ENCODE measurements at places on chromosomes 2 and 18.

DNA sequence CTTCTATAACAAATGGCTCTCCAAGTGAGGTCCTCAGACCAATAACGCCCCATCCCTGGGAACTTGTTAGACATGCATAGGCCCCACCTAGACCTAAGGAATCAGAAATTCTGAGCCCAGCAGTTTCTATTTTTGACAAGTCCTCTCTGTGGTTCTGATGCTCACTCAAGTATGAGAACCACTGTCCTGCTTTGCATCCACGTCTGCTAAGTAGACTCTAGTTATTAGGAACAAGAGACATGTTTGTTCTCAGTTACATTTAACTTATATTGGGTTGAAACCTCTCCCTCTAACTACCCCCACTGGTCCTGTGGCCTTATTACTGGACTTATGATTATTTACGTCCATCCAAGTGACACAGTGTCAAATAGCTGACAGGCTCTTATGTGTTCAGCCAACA is 70.3 kb downstream of the TMEM17 start:
- DNase-seq: no peak

DNA sequence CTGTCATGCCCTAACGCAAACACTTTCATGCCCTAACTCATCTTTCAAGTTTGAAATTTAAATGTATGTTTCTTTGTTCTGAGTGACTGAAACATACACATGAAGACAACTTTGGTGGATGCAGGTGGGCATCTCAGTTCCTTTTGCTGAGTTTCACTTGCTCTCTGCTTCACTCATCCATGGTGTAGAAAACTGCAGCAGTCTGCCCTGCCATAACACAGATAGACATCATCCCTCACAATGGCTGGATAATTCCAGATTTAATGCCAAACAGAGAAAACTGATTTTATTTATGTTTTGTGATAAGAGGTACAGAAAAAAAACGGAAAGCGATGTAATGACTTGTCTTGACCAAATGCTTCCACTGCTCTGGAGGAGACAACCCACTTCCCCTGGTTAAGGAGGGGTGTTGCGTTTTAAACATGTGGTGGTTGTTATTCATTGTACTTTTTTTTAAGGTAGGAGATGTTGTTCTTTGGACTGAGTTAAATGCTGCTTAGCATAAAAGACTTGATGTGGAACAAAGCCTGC is 70.4 kb downstream of the RHBDD1 start:
- no peak for DNase-seq

- DNase-seq: no peak
These were observed 73.7 kb downstream of the SP3 start for GRCh38 chr2:173891315-173892037.

DNA sequence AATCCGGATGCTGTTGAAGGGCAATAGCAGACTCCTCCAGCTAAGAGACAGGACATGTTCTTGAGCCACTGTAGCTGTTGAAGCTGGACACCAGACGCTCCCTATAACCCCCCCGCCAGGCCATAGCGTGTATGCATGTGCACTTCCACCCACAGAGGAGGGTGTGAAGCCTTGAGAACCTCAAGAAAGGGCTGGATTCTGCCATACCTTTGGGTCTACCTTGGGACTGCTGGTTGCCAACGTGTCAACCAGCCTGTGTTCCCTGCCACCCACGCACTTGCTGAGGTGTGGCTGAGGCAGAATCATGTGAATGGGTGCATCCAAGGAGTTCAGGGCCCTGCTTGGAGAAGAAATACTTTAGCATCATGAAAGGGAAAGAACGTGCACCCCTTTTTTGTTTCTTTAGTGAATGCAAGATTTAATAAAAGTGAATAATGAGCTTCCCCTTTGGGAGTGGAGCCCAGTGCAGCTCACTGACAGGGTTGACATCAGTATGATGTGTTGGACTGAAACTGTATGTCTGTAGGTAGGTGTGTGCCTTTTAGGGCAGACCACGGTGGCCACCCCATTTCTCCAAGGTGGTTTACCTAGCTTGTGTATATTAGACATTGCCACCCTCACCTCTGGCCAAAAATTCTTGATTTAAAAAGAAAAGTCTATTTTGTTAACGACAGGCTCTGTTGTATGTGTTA is 198.3 kb downstream of the MGAT5 start:
- DNase-seq: no peak

DNA sequence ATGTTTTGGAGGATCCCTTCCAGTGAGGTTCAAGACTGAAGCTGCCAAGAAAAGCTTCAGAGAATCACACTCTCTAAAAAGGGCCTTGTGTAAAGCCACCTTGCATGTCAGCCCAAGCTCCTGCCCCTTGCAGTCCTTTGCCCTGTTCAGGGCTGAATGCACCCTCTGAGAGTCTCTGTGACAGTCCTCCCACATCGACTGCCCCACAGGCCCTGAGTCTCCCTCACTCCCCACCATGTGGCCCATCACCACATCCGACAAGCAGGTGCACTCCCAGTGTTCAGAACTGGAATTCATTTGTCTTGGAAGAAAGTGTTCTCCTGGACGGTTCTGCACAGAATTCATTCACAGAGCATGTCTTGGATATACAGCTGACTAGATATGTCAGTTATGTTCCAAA is 31.0 kb downstream of the BCL11A start:
- no peak for DNase-seq

DNA sequence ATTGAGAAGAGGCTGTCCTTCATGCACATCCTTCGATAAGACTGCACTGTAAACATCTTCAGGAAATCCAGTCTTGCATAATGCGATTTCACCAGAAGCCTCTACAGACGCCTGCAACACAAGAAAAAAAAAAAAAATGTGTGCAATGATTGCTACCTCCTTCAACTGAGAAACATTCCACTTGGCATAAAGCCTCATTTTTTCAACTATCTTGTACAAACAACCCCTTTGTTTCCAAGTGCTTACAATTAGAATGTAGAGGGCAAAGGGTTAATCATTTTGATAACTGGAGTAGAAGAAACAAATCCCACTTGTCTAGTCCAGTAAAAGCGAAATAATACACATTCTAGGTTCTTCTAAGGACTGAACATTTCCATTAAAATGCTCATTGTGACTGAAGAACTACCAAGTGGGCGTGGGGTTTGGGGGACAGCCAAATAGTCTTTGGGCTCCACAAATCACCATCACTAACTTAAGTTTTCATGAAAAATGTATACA is 29.2 kb downstream of the CDH2 start:
- DNase-seq: no peak

- DNase-seq: no peak
These were observed 21.2 kb downstream of the NPPC start for GRCh38 chr2:231905026-231905425.

DNA sequence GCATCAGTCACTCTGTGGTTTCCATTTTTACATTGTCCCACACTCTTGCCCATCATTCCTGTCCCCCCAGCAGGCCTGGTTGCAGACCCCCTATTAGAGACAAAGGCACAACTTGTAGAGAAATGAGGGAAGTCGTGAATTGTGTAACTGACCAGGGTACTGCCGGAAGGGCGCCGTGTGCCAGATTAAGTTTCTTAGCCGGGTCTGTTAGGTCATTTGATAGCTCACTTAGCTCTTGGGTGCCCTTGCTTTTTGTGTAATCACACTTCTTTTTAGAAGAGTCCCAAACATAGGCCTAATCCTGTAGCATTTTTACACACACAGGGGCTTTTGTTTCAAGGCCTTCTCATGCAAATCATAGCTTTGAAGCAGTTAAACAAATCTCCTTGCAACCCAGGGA is 87.2 kb downstream of the CTAGE1 start:
- DNase-seq: no peak

- DNase-seq: no peak
These were observed 1.5 kb downstream of the MBD5 start for GRCh38 chr2:148022351-148022750.

DNA sequence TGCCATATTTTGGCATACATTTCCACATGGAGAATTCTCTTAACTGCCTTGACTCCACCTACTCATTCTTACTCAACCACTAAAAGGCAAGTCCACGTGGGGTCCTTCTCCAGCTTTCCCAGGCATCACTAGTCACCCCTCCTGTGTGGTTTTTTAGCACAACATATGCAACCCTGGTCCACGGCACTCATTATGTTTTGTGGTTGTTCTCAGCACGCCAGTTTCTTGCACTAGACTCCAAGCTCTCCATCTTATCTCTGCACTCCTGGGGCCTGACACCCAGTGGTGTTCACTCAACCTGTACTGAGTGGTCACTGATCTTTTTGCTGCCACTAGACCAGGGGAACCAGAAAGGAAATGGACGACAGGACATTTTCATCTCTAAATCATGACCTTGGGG is 18.0 kb downstream of the MARCHF4 start:
- no peak for DNase-seq

DNA sequence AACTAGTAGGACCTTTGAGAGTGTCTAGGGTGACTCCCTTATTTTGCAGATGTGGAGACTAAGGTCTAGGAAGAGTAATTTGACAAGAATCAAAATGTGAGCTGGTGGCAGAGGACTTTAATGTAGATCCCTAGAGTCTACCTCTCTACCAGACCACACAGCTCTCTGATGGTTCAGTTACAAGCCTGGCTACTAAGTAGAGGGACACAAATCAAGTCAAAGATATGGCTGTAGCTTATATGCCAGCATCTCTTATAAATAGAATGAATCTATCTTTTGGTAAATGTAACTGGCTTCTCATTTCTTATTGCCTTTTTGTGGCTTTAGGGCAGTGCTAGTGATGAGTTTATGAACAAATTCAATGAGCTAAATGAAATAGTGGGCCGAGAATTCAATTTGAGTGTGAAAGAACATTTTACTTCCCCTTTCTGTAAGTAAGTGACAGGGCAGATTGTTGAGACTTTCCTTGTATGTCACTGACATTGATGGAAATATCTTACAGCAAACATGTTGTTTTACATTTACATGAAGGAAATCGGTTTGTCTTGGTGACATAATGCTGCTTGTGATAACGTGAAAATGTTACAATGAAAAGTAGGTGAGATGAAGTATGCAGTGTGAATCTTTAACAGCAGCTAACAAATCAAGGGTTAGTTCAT is 28.3 kb downstream of the CSRNP3 start:
- no peak for DNase-seq

- no peak for DNase-seq
These were observed at the start of gene LBX2 for GRCh38 chr2:74499267-74499939. LBX2 (minus strand) TSS chr2:74499603; CDS start chr2:74499537, 66 bp downstream.

DNA sequence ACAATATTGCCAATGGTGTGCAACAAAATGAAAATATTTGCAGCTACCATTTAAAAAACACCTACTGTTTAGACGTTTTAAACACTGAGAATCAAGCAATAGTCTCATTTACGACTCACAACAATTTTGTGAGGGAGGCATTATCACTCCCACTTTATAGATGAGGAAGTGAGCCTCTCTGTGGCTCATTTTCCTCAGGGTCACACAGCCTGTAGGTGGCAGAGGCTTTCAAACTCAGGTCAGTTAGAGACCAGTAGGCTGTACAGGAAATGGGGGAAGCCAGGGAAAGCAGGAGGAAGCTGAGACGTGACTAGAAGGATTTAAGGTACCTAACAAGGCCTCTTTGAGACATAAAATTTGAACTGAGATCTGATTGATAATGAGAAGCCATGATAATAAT is 95.0 kb upstream of the ZNF521 start:
- DNase-seq: no peak

DNA sequence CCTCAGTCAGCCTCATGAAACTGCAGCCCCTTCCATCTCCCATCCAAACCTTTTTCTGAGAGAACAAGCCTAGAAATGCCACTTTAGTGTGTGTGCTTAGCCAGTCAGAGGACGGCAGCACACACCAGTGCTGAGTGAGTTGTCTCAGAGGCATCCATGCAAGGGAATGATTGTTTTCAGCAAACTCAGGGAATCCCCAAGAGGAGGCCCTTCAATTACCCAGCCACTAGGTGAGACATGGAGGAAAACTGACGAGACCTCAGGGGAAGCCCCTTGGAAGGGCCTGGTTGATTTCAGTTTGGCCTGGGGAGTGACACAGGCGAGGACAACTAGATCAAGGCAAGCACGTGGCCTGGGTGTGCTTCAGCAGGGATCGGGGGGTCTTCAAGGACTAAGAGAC is 49.7 kb downstream of the APOB start:
- no peak for DNase-seq

DNA sequence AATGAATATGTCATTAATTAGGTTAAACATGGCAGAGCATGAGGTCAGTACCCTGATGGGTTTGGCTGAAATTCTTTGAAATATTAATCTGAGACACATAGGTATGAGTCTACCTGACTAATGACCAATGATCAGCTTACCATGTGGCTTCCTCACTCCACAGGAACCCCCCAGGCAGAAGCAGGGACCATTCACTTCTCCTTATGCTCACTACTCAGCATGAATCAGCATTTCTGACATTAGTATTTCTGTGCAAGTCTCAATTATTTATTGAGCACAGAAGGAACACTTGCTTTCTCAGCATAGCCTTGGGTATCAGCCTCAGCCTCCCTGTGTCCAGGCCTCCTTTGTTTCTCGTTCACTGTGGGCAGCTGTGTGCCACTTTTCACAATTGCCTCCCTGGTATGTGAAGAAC is 9.3 kb upstream of the KCNE4 start:
- DNase-seq: no peak

- no peak for DNase-seq
These were observed 430.2 kb upstream of the PIK3C3 start for GRCh38 chr18:41524674-41525470.

DNA sequence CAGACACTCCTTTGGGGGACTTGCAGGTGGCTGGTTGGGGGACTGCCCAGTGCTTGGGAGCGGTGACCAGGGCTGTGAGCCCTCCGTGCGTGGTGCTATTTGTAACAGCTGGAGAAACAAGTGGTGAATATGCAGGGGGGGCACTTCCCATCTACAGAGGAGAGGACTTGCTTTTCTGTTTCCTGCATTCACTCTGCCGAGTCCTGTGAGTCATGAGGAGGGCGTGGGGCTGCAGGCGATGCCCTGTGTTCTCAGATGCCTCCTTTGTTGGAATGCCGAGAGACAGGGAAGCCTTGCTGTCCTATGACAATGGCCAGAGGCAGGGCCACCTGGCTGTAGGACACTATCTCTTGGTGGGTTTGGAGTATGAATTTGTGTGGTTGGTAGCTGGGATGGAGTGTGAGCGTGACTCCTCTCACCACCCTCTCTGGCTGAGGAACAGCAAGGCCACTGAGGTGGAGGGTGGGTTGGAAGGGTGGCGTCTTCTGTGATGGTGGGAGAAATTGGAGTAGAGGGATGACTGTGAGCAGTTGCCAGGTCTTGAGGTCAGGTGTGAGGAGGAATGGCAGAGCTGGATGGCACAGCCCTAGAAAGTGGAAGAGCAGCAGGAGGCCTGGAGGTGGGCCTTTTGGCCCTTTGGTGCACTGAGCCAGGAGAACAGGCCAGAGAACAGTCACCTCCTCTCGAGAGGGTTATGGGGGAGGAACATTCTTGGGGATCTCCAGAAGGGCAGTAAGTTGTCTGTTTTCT is 24.3 kb downstream of the FHOD3 start:
- DNase-seq: no peak

DNA sequence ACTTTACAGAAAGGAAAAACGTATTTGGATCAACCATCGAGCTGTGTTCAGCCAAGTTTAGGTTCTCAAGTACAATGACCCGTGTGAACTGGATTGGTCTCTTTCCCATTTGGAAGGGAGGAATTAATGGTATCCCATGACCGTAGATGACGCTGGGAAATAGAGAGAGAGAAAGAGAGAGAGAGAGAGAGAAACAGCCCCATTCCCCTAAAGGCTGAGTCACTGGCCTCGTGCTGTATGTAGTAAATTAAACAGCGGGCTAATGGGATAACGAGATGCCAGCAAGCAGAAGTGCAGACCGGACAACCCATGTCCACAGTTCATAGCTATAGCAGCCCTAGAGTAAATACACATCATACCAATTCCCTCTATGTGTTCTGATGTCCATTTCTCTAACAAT is 99.6 kb downstream of the BCL11A start:
- no peak for DNase-seq

- DNase-seq: no peak
These were observed 112.8 kb downstream of the CDC42EP3 start for GRCh38 chr2:37558623-37559022.
